ENCODE measurements at places on chromosomes 16 and 17. TPM values are rescaled to one million over a fixed set of nuclear protein-coding genes. Genes with fewer than 3 reads are reported as not detected.

- no peaks in the 10 kb centered on the region for H3K36me3 ChIP-seq
- H3K27me3 ChIP-seq: no peaks in the 10 kb centered on the region
- no peaks in the 10 kb centered on the region for H3K4me1 ChIP-seq
- H3K4me3 ChIP-seq: no peak overlapping the region
Observed at GRCh38 chr16:61836804-61837393, 199.3 kb downstream of the CDH8 start.

GRCh38 chr17:56206351-56206750, 53.1 kb downstream of the ANKFN1 start:
- no peaks in the 10 kb centered on the region for H3K4me1 ChIP-seq
- H3K36me3 ChIP-seq: no peaks in the 10 kb centered on the region
- no peak overlapping the region for H3K27ac ChIP-seq
- no peak for DNase-seq
- H3K4me3 ChIP-seq: no peak overlapping the region

- no peaks in the 10 kb centered on the region for H3K36me3 ChIP-seq
- no peaks in the 10 kb centered on the region for H3K4me1 ChIP-seq
- H3K27ac ChIP-seq: no peak overlapping the region
- H3K27me3 ChIP-seq: no peaks in the 10 kb centered on the region
Observed at GRCh38 chr17:70078549-70078948, 3.5 kb downstream of the KCNJ16 start.

DNA sequence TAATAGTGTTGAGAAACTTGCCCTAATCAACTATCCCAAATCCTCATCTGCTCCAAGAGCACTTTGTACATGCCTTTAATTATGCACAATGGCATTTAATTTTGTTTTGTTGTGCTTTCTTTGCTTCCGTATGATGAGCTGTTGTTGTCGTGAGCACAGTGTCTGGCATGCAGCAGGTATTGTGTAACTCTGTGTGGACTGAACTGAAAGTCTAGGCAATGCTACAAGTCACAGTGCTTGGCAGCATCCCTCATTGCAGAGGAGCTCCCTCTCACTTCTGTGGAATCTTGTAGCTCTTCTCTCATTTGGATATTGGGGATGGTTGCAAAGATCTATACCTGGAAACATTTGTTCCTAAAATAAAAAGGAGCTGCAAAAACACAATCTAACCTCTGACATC, 502.2 kb upstream of the CA10 start:
- H3K4me1 ChIP-seq: no peaks in the 10 kb centered on the region
- no peak overlapping the region for H3K27ac ChIP-seq
- H3K36me3 ChIP-seq: no peaks in the 10 kb centered on the region
- DNase-seq: no peak

Gene CDH11
- total RNA-seq: 3.2 TPM
